Right ventricle myocardium superior (tissue), 1 donor: ENCODE measurements at places on chromosomes 3 and 15. TPM values are rescaled to one million over a fixed set of nuclear protein-coding genes. Genes with fewer than 3 reads are reported as not detected.

DNA sequence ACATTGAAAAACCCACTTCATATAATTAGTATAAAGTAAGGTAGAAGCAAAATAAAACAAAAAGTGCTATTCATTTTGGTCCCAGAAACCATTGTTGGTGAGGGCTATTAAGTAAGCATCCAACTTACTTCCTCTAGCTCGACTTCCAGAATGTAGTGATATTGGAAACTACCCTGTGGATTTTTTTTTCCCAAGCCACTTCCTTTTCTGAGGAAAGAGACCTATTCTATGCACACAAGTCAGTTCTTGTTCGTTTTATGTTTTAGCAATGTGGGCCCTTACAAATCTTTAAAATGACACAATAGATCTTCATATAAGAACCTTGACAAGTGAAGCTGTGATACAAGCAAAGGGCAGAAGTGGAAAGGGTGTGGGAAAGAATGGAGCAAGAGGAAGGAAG, 402.0 kb upstream of the TBL1XR1 start:
- DNase-seq = no peak

DNA sequence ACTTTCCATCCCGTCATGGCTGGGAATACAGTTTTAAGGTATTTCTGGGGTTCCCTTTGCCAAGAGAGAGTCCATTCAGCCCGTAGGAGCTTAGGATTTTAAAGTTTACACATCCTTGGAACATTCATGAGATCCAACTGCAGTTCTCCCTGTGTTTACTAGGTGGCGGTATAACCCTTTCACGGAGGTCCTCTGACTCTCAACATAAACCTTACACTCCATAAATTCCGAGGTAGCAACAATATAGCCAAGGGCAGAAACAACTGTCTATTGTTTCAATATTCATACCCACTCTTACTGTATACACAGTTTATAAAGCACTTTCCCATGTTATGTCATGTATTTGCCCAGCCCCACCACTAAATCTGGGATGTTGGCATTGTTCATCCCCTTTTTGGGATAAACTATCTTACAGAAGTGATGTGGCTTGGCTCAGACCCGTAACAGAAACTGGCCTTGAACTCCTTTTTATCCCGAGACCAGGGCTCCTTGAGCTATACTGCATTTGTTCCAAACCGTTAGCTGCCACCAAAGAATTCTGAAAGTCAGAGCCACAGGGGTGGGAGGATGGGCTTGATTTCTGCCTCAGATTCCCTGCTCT, 69.2 kb upstream of the COL6A5 start:
- no peak for DNase-seq

DNA sequence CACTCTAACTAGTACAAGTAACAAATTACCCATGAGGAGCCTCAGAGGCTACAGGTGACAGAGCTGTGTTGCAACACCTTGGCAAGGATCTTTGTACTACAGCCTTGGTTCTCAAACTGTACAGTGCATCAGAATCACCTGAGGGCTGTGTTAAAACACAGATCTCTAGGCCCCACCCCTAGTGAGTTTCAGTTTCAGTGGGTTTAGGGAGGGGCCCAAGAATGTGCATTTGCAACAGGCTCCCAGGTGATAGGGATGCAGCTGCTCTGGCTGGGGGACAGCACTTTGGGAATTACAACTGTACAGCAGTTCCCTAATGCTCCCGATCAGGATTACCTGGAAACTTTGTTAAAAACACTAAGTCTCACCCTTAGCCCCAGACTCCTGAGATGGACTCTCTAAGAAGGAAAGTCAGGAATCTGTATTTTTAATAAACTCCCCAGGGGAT, 66.1 kb upstream of the NR2F2 start:
- no peak for DNase-seq

- DNase-seq = no peak
Observed at GRCh38 chr15:95252404-95252803, 1021.0 kb downstream of the MCTP2 start.

DNA sequence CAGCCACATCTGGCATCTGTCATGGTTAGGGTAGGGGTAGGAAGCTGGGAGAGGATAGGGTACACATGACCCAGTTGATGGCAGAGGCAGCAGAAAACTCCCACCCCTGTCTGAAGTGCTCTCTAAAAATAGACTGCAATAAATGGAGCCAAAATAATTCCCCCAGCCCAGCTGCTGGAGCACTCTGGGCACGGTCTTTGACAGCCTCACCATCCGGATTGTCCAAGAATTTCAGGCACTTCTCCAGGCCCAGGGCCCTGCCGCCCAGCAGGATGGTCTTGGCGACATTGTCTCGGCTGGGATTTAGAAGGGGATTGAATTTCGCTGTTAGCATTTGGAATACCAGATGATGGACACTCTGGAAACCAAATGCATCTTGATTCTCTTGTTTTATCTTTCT, 103.7 kb downstream of the IQSEC1 start:
- peak; percentile 62 for DNase-seq

GRCh38 chr3:31462050-31462569, 70.6 kb upstream of the STT3B start:
- no peak for DNase-seq

DNA sequence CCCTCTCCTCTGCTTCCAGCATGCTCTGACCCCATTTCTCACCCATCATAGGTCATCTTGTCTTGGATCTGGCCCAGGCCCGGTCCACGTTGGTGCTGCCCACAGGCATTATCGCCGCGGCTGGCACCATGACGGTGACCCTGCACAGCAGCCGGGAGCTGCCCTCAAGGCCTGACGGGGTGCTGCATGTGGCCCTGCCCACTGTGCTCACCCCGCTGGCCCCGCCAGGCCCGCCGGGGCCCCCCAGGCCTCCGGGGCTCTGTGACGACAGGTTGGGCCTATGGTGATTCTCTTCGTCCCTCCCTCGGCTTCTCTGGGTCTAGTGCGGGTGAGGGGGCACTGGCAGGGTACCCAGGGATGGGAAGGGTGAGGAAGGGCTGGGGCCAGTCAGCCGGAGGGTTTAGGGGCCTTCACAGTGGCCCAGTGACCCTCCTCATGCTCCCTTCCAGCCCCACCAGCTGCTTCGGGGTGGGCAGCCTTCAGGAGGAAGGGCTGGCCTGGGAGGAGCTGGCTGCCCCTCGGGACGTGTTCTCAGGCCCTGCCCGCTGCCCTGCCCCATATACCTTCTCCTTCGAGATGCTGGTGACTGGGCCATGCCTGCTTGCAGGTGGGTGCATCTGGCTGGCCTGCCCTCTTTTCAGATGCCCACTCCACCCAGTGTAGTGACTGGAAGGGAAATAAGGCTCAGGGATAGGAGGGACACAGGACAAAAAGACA, 3.9 kb downstream of the VWA5B2 start:
- no peak for DNase-seq

GRCh38 chr3:49158103-49158709, 7.9 kb downstream of the CCDC71 start:
- DNase-seq = no peak

GRCh38 chr3:65888980-65889706, 149.6 kb downstream of the MAGI1 start:
- no peak for DNase-seq

DNA sequence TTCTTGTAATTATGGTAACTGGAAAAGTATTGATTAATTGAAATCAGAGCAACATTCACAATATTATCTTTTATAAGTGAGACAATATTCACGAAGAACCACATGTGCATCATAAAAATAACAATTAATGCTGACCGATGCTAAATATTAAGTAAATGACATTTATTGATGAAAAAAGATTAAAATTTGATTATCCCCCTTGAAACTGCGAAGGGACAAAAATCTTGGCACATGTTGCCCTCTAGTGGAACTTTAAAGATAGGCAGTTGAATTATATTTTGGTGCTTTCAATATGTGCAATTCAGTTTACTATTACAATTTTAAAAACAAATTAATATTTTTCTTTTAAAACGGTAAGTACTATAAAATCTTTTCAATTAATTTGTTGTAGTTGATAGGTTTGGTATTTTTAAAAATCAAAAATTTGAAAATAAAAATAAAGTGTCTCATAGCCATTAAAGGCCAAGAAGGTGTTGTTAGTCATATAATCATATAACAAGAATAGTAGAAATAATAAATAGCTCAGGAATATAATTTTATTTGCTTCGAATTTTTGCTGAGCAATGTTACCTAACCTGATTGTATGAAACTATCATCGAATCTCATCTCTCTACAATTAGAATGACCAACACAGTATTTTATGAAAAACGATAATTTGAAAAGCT, 270.2 kb downstream of the ROBO1 start:
- DNase-seq = no peak

DNA sequence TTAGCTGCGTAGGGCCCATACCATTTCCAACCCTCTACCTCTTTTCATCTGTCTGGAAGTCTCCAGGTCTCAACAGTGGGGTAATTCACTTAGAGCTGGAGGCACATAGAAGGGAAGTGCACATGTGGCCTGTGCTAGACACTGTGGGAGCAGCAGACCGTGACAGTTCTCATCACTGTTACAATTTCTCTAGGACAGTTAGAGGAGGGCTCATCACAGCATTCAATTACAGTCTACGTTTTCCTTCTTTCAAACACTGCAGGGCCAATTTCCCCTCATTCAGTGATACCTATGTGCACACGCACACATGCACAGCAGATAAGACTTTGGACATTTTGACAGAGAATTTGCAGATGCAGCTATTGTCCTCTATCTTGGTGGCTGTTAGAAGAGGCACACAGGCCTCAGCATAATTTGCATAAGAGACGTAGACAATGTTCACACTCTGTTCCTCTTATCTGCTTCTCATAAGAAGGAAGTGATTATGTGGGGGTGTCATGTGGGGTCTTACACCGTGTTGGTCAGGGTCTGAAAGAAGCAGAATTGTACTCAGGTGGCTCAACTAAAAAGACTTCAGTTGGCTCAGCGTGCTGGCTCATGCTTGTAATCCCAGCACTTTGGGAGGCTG, 12.6 kb upstream of the HRG start:
- no peak for DNase-seq

DNA sequence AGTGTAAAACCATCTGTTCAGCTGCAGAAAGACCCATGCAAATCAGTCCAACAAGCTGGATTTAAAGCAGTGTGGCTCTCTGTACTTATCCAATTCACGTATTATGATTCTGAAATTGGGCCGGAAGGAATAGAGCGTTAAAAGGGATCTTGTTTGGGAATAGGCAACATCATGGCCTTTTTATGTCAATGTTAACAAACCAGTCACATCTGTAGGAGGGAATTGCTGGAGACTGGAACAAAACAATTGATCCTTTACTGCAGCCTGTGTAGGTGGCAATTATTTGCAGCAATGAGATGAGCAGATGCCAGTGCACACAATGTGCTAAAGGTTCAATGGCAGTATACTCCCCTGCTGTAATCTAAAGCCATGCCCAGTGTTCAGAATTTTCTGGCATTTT, 887.4 kb upstream of the ROBO1 start:
- no peak for DNase-seq

DNA sequence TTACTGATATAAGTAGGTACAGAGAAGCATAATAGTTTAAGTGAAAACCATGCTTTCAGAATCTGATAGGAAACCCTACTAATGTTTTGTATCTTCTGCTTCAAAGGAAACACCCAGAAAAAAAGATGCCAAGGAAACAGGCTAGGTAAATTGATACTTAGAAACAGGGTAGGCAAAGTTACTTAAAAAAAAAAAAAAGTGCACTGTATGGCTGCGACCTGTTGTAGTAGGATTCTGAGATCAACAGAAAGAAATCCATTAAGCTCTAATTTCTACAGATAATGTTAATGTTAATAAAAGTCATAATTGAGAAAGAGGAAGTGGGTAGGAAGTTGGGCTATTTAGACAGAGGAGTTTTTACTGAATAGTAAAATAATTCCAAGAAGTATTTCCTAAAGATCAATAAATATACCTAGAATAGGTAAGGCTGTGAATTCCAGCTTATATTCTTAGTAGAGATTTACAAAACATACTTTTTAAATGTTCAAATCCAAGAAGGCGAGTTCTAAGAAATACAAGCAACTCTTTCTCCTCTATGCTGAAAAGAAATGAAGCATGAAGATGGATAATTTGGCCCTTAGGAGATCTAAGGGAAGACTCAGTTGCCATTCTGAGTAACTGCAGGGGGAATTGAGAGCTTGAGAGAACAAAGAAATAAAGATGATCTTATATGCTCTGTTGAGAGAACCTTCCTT, 24.1 kb upstream of the STT3B start:
- DNase-seq = no peak

DNA sequence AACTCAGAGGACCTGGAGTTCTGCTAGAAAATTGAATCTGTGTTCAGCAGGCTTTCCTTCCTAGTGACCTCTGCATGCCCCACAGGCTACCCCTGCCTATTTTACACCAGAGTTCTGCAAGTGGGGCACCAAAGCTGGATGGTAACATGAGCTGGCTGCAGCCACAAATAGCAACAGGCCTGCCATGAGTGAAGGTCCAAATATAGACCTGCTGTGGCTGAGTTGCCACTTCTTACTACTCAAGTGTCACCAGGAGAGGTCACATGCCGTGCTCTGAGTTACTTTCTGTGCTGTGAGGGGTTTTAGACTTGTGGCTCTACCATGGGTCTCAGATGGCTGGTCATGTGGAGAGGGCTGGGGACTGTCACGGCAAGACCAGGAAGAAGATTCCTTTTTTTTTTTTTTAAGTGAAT, at the start of gene FSD2:
Gene FSD2, minus strand, starts transcription at position 76 of the 413 bp plus-strand sequence. CDS start 18,679 bp downstream, outside the sequence.
- DNase-seq = peak; percentile 55

ZNF280D gene
- total RNA-seq = 21.1 TPM

TRIM42 gene
- not detected for total RNA-seq
